ENCODE measurements at places on chromosomes 7 and 10.

- peak; percentile 86 for DNase-seq
Observed at GRCh38 chr7:129824291-129825208, 128.2 kb downstream of the UBE2H start.

GRCh38 chr7:45457591-45457990, 116.6 kb upstream of the ADCY1 start:
- peak; percentile 81 for DNase-seq

GRCh38 chr7:155645662-155646061, 1.2 kb downstream of the RBM33 start:
- no peak for DNase-seq

- DNase-seq = no peak
Observed at GRCh38 chr7:155589001-155589980, 42.9 kb upstream of the CNPY1 start.

DNA sequence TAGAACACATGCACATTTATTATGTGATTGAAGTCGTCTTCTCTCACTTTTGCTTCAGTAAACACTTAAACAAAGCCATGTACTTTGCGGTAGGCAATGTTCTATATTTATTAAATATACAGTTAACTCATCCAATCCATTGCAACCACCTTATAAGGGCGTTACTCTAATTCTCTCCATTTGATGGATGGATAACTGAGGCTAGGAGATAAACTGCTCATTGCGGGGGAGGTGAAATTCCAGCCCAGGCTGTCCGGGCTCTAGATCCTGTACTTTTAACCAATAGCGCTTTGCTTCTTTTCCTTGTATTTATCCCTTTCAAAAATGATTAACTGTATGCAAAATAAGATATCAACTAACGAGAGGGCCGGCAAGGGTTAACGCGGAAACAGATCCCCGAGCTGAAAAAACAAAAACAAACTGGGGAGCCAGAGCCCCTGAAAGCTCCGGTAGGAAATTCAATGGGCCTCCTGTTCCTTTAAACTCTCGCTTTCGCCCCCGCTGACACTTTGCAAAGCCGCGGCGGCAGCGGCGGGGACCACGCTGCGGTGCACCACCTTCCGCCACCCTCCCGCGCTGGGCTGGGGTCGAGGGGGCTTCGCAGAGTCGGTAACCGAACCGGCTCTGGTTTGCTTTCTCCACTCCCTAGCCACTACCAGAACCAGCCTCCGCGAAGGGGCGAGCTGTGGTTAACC, 1.0 kb upstream of the PLXDC2 start:
- no peak for DNase-seq

- DNase-seq = no peak
Observed at GRCh38 chr7:113922049-113922448, 3.2 kb upstream of the PPP1R3A start.

DNA sequence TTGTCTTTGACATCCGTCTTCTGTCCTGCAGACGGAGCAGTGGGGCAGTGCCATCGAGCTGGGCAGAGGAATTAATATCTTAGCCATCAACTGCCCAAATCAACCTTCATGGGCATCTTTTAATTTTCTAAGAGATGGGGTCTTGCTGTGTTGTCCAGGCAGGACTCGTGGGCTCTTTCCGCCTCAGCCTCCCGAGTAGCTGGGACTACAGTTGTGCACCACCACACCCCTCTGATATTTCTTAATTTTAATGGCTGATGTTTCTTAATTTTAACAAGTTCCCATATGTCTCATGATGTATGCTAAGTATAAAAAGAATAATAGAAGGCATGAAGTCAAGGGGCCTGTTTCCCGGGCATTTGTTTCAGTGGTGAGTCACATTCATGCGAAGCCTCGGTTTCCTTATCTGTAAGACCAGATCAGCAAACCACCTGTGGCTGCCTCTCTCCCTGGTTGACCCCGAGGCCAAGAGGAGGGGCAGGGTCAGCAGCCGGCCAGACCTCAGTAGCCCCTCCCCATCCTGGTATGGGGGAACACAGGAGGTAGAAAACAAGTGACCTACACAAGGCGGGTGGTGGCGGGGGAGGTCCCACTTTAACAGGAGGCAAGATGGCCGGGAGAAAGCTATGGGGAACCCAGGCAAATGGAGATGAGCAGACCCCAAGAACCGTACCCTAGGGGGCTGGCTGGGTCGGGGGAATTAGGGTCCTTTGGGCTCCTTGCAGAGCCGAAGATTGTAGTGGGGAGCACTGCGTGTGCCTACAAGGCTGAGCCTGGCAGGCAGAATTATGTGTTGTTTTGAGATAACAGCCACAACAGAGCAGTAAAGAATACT, 85.5 kb downstream of the CUX1 start:
- no peak for DNase-seq

GRCh38 chr10:15116225-15116624, 19.1 kb downstream of the RPP38 start:
- DNase-seq = no peak

DNA sequence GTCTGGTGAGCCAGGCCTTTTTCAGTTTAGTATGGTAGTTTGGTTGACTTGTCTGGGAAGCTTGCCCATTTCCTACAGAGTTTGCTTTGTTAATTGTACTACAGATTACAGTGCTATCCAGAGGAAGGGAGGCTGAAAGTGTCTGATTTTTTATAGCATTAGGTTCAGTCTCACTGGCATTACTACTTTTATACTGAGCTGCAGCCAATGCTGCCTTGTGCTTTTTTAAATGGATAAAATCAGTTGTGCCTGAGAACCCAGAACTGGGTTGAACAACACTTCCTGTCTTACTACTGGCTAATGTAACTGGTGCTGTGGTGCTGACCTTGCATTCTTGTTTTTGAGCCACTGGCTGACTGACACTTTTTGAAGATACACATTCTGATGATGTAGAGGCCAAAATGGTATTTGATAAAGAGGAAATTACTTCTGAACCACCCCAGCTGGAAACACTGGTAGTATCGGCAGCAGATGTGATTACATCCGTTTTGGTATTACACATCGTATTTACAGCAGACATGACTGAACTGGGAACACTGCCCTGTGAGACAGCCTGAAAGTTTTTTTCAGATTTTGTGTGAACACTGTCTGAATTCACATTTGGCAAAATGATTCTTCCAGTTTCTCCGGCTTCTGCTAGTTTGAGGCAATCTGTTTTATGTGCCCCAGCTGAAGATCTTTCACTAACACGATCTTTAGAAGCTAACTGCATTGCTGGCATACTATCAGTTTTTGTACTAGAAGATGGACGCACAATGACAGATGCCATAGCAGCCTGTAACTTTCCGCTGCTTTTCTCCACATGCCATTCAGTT, 74.1 kb downstream of the NRBF2 start:
- DNase-seq = no peak

GRCh38 chr7:64907641-64908326, 4.7 kb downstream of the ZNF273 start:
- no peak for DNase-seq

GRCh38 chr7:34131371-34131770, 226.0 kb downstream of the BMPER start:
- no peak for DNase-seq

DNA sequence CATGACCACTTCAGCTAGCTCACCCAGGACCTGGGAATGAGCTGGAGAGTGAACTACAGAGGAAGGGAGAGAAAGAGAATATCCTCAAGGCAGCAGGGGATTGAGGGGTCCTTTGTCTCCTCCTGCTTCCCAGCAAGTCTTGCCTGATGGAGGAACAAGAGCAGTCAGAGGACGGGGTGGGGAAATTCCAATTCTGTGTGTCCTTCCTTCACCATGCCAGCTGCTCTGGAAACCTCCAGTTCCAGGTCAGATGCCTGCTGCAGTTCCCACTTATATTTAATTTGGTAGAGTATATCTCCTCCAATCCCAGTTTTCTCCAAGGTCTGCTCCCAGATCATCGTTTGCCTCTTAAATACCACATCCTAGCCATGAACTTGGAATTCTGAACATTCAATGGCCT, 21.4 kb upstream of the LEP start:
- DNase-seq = no peak

- no peak for DNase-seq
Observed at GRCh38 chr10:71388583-71389310, 8.0 kb upstream of the CDH23 start.

DNA sequence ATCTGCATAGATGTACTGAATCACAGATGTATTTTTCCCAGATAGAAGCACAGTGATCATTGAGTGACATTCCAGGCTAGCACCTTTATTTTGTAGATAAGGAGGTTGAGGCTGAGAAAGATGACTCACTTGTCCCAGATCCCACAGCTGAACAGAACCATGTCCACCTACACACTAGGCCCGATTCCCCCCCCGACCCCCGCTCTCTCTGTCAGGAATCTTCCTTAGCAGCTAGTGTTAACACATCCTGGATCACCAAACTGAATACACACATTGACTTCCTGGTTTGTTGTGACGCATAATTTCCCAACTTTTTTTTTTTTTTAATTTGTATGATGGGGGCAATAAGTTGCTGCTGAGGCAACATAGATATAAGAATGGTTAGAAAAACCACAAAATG, 5.2 kb downstream of the SFMBT2 start:
- DNase-seq = no peak
